ENCODE measurements at places on chromosomes 16 and 17.

DNA sequence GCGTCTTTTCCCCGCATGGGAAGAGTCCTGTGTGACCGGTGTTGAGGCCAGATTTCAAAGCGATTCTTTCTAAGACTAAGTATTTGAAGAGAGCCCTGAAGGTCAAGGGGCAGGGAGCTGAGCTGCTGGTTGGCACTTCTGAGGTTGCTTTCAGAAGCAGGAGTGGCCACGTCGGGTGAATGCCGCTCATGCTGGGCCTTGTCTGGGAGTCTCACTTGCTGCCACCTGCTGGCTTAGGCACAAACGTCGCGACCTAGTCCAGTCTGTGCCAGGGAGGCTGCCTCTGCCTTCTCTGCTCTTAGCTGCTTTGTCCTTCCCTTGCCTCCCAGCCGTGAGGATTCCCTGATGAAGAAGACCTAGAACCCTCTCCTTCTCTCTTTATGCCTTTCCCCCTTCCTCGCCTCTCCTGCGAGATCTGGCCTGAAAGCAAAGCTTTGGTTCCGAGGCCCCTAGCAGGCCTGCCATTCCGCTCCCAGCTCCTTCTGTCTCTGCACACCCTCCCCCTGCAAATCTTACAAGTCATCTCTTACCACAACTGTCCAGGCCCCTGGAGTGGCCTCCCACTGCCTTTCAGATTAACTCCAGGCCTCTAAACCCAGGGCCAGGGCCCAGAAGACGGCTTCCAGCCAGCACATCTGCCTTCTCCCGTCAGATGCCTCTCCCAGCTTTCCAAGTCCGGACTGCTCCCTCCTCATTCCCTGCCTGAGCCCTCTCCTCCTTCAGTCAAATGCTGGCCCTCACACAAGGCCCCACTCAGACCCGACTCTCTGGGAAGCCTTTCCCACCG lies 11.4 kb downstream of the CTNS start:
- DNase-seq: peak; percentile 4

DNA sequence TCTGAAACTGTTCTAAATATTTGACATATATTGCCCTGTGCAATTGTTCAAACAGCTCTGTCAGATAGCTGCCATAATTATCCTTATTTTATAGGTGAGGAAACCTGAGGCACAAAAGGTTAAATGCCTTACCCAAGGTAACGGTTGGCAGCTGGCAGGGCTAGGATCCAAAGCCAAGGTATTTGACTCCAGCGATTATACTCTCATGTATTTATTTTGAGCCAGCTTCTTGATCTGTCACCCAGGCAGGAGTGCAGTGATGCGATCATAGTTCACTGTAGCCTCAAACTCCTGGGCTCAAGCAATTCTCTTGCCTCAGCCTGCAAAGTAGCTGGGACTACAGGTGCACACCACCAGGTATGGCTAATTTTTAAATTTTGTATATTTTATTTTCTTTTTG lies 7.2 kb downstream of the ENO3 start:
- no peak for DNase-seq

DNA sequence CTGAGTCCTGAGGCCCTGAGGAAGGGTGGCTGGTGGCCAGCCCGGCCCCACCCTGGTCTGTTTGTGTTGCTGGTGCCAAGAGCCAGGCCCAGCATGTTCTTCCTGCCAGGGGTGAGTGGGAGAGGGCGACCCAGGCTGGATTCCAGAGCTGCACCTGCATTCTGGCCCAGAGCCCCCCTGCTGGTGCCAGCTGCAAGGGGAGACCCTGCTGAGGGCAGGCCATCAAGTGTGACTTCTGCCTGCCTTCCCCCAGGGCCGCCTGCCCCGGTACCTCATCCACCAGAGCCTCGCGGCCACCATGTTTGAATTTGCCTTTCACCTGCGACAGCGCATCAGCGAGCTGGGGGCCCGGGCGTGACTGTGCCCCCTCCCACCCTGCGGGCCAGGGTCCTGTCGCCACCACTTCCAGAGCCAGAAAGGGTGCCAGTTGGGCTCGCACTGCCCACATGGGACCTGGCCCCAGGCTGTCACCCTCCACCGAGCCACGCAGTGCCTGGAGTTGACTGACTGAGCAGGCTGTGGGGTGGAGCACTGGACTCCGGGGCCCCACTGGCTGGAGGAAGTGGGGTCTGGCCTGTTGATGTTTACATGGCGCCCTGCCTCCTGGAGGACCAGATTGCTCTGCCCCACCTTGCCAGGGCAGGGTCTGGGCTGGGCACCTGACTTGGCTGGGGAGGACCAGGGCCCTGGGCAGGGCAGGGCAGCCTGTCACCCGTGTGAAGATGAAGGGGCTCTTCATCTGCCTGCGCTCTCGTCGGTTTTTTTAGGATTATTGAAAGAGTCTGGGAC lies 2.4 kb upstream of the TCAP start:
- DNase-seq: peak; percentile 62

GRCh38 chr17:74585711-74586110 lies 6.4 kb downstream of the CD300LD start:
- DNase-seq: no peak

All from NCI-H69 (cell line).